ENCODE measurements at places on chromosomes 11 and 22.

DNA sequence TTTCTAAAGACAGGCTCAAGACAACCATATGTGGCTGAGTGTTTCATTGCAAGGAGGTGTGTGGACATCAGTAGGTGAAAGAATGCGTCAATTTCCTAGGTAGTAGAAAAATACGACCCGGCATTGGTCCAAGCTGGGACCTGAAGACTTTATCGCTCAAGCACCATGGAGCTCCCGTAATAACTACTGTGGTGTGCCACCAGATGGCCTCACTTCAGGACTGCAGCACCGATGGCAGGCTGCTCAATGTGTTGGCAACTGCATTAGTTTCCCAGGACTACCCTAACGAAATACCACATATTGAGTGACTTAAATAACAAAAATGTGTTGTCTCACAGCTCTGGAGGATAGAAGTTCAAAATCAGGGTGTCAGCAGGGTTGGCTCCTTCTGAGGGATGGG lies 72.4 kb upstream of the FAT3 start:
- DNase-seq, result no peak

DNA sequence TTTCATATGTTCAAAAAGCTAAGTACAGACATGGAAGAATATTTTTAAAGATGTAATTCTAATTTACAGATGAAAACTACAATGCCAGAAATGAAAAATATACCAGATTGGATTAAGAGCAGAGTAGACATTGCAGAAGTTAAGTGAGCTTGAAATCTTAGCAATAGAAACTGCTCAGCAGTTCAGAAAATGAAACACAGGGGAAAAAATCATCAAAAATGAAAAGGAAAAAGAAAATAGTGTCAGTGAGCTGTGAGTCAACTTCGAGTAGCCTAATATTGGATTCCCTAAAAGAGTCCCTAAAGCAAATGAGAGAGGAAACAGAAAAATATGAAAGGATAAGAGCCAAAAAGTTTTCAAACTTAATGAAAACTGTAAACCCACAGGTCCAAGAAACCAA lies 25.8 kb upstream of the IL10RA start:
- peak; percentile 90 for DNase-seq

DNA sequence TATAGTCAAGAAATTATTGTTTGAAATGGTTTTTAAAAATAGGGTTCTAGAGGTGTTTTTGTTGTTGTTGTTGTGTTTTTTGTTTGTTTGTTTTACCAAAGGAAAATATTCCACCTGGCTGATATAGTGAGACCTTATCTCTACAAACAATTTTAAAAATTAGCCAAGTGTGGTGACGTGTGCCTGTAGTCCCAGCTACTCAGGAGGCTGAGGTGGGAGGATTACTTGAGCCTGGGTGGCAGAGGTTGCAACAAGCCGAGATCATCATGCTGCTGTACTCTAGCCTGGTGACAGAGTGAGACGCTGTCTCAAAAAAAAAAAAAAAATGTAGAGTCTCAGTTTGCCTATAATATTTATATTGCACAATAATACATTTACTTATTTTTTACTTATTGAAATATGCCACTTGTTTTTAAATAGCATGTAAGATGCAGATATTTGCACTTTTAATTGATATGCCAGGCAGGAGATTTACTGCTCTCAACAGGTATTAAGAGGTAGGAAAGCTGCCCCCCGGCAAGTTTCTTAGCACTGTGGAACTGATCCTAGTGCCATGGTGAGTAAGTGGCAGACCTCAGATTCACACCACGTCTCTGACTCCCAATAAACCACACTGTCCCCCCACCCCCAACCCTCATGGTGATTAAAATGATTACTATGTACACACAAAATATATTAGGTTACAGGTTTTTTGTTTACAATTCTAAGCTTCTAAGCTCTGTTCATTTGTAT lies 157.4 kb downstream of the TEAD1 start:
- DNase-seq, result no peak

DNA sequence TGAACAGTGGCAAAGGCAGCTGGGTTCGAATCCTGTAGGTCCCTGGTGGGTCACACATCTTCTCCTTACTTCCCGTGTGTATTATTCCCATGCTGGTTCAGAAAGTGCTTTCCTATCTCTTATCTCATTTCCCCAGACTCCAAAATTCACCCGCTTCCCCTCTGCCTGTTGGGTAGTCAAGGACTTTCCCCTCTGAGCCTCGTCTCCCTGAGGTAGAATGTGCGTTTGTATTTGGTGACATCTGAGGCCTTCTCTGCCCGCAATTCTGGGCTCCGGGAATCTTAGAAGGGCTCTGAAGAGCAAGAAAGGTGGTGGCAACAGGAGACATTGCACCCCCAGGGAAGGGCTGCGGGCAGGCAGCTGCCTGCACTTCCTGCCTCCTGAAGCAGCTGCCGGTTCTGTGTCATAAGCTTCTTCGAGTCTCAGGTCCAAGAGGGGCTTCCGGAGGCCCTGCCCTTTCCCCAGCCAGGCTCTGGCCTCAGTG lies 5.9 kb downstream of the LRRC32 start:
- peak; percentile 66 for DNase-seq

DNA sequence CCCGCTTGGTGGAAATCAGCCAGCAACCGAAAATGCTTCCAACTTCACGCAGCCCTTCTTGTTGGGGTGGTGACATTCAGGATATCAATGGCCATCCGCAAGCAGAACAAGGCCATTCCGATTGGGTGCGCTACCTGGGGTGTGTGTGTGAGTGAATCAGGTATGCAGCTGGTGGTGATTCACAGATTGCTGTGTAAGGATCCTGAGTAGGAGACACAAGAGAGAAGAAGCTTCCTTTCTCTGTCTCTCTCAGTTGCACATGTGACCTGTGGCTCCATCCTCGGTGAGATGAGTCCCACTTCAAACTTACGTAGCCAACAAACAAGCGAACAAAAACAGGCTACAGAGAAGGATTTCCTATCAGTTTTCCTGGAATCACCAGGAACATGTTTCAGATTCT lies 9.6 kb upstream of the TMEM184B start:
- DNase-seq, result no peak

- DNase-seq, result no peak
Measured at GRCh38 chr11:87529486-87529885, 491.8 kb downstream of the TMEM135 start.

- DNase-seq, result peak; percentile 19
Measured at GRCh38 chr11:122115524-122116379, at the start of gene BLID. Gene BLID (minus strand): TSS chr11:122116215. CDS start chr11:122115922, 293 bp downstream.

GRCh38 chr22:50208939-50209892 lies 8.4 kb downstream of the SELENOO start:
- DNase-seq, result no peak

GRCh38 chr11:16358726-16359125 lies 2.4 kb upstream of the SOX6 start:
- DNase-seq, result no peak

DNA sequence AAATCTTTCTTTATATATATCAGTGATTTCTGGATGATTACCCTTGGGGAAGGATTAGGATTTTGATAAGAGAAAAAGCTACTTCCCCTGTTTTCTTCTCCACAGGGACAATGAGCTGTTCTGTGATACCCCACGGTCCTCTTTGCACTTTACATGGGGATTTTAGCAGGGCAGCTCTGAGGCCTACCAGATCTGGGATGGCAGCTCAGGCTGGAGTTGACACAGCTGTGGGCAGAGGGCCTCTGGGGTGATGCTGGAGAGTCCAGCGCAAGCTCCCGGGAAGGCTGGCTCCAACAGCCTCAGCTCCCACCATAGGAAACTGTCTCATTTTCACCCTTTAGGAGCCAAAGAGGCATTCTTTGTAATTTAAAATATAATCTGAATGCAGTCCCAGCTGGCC lies 383.8 kb upstream of the NARS2 start:
- DNase-seq, result no peak

DNA sequence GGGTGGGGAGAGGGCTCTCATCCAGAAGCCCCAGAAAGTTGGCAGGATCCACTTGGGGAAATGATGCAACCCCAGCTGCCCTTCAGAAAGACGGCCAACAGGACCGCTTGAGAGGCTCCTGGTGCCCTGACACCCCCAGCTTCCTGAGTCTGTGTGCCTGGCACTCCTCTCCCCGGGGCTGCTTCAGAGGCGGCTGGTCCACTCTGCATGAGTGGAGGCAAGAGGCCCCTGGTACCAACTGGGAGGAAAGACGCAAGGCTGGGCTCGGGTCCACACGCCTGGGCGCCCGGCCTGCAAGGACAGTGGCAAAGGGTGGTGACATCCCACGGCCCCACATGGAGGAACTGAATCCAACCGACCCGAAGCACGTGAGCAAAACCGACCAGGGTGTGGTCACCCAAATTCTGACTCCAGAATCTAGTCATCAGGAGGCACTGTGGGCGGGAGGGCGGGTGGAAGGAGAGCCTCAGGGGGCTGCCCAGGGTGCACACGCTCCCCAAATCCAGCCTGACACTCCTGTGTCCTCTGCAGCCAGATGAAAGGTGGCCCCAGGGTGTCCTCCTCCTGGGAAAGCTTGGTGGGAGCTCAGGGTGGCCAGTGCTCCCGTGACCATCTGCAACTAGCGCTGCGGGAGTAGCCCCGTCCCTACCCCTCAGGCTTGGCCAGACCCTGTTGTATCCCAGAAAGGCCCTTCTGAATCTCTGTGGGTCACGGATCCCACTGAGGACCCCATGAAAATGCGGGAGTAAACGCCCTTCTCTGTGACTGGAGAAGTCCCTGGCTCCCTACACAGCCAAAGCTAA lies 3.7 kb downstream of the RNH1 start:
- DNase-seq, result peak; percentile 91

DNA sequence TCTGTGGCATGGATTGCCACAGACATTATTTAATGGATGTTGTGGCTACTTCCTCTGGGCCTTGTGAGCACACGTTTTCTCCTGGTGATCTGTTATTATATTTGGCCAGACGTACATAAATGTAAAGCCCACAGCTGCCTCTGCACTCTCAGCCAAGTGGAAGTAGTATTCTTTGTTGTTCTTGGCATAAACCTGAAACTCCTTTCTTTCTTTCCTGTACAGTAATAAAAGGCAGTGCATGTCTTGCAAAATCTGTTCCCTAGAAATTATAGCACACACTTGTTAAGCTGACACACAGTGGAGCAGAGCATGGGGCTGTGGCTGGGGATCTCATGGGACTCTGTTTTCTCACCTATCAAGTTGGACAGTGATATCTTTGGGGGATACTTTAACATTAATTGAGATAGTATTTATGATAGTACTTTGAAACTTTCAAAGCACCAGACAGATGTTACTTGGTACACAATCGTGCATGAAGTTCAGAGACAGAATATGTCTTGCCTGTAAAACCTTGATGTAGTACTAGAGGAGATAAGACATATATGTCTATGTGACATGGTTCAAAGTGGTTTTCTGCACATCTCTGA lies 20.9 kb downstream of the PANX1 start:
- DNase-seq, result no peak

DNA sequence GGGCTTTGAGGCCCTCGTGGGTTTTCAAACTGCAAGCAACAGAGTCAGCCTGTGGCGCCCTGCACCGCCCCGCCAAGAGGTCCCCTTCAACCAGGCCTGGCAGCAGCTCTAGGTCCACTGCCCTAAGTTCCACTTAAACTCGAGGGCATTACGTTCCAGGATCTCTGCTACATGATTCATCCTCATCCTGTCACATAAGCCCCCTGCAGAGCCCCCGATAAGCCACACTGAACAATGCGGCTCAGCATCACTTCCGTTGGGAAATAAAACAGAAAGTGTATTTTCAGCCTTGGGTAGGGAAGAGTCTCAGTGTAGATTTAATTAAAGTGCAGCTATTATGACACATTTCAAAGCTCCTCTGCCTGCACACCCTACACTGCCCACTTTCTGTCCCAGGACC lies 24.6 kb downstream of the SULT4A1 start:
- no peak for DNase-seq

DNA sequence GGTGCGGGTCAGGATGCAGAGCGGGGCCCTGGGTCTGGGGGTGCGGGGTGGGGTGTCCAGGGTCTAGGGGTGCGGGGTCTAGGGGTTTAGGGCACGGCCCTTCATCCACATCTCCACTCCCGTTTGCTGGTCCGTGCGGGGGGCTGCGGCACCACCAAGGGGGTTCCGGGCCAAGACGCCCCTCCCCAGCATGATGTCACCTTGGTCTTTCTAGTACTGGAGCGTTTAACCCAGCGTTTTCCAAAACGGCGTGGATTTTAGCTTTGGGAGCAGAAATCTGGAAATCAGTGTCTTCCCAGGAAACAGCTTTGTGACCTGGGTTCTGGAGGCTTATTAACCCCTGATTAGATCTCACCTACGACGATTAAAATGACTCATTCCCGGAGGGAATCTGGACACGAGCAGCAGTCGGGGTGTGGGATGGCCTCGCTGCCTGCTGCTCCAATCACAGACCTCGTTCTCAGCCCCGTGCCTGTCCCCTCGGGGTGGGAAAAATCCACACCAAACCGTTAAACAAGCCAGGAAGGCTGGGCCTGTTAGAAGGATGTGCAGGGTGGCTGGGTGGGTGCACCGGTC lies 759 bp downstream of the AP2A2 start:
- peak; percentile 42 for DNase-seq

- peak; percentile 81 for DNase-seq
Measured at GRCh38 chr11:104704146-104704830, 194.0 kb downstream of the CASP12 start.

DNA sequence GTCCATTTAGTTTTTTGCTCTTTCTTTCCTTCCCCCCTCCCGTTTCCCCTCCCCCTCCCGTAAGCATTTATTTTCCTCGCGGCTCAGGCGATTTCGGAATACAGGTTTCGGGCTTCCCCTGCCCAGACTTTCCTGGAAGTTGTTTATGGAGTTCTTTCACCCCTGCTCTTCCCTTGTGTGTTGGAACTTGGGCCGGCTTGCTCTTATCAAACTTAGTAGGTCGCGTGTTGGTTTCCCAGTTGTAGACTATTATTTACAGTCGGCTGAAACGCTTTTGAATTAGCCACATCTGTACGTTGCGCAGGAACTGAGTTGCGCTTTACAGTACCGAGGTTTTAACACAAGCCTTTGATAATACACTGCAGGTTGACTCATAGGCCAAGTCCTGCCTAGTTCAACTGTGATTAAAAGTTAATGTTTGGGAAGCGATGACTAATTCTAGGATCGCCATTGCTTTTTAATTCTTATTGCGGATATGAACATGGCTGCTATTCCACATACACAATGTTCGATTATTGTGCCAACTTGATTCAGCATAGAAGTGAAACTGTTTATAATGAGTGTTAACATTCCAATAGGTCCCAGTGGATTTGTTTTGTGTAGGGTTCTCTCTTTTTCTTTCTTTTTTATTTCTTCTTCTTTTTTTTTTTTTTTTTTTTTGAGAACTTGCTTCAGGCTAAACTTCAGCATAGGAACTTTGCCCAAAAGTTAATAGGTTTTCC lies 1.7 kb downstream of the YAP1 start:
- peak; percentile 60 for DNase-seq

All from suppressor macrophage treated with lipopolysaccharide for 1 hour (primary cell).